ENCODE measurements at places on chromosomes 5 and 9.

DNA sequence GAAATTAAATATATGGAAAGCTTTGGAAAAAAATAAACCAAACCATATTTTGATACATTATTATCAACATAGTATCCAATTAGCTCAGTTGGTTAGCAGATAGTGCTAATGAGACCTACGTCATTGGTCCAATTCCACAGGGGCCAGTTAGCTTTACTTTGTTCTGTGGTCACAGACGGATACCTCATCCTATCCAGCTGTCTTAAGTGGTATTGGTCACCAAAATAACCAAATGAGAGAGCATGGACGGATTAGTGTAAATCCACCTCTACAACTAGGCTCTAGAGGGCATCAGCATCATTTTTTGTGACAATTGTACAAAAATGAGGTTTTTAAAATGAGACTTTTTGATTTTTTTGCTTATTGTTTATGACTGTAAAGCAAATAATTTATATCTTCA is 364.2 kb downstream of the KIAA0825 start:
- DNase-seq = no peak

DNA sequence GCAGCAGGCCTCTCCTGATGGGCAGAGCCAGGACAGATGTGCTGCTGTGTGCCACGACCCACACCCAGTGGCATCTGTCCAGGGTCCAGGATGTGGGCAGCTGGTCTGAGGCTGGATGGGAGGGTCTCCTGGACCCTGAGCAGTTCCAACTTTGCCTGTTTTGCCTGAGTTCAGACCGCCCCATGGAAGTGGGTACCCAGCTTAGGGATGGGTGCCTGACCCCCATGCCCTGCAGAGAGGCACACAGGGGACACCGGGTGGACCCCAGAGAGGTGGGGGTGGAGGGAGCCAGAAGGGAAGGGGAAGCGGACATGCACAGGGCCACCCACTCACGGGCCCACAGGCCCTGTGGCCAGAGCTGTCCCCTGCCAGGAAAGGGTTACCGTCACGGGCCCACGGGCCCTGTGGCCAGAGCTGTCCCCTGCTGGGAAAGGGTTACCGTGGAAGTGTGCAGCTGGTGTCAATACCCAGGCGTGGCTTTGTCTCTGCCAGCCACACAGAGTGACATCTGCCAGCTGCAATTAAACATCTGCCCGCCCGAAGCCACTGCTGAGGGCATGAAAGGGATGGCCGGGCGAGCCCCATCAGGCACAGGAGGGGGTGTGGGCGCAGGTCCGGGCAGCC is 50.0 kb downstream of the NACC2 start:
- no peak for DNase-seq

- peak; percentile 22 for DNase-seq
Measured at GRCh38 chr5:7321724-7322123, 74.2 kb upstream of the ADCY2 start.

- no peak for DNase-seq
Measured at GRCh38 chr5:38463634-38464521, 92.6 kb downstream of the LIFR start.

DNA sequence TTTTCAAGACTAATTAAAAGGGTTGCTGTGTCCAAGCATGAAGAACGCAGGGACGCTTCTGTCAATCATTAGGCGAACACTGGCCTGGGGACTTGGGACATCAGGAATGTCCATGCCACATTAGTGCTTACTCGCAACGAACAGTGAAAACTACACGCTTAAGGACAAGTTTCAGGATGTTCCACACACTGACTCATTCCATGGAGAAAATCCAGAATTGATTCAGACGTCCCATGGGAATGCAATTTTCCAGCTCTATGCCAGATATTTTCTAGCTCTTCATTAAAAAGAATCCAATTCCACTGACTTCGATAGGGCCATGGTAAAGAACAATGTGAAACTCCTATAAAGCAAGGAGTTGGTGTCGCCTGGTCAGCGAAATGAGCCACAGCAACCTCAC is 98.2 kb downstream of the CAMSAP1 start:
- no peak for DNase-seq

GRCh38 chr9:122087406-122088200 is 5.5 kb downstream of the TTLL11 start:
- DNase-seq = no peak

DNA sequence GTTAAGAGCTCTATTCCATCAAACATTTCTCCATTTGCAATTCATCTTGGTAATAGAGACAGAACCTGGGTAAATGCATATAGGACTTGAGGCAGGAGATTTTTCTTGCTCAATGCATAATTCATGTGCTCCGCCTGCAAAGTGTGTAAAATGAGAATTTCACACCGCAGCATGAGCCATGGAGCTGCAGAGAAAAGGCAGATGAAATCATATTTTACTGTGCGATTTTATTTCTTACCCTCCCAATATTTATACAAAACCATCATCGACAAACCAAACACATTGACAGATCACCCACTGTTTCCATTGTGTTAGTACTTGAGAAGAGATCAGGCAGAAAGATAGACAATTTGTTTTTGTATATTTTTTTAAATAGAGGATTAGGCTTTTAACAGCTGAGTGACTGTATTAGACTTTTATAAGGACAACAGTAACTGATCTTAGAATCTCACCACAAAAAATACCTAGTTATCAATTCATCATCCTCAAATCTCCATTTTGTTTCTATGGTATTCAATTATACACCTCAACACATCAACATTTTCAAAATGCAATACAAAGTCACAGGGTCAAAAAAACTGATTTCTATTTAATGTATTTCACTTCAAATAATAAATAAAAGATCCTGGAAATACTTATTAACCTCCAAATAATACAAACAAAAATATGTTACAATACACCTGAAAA is 191.1 kb downstream of the AP3B1 start:
- DNase-seq = no peak

DNA sequence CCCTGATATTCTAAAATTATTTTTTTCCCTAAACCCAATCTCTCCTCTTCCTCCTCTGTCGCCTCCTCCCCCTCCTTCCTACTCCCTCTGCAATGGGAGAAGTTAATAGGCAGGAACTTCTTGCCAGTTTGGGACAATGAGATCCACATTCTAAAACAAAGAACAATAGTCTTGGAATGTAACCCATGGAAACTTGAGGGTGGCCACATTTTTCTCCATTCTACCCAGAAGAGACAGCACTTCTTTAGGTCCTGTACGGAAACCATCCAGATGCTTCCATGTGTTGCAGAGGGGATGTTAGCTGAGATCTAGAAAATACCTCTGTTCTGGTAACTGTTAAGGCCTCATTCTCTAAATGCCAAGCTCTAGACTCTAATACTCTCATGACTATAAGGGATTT is 10.0 kb downstream of the SPARC start:
- DNase-seq = no peak

DNA sequence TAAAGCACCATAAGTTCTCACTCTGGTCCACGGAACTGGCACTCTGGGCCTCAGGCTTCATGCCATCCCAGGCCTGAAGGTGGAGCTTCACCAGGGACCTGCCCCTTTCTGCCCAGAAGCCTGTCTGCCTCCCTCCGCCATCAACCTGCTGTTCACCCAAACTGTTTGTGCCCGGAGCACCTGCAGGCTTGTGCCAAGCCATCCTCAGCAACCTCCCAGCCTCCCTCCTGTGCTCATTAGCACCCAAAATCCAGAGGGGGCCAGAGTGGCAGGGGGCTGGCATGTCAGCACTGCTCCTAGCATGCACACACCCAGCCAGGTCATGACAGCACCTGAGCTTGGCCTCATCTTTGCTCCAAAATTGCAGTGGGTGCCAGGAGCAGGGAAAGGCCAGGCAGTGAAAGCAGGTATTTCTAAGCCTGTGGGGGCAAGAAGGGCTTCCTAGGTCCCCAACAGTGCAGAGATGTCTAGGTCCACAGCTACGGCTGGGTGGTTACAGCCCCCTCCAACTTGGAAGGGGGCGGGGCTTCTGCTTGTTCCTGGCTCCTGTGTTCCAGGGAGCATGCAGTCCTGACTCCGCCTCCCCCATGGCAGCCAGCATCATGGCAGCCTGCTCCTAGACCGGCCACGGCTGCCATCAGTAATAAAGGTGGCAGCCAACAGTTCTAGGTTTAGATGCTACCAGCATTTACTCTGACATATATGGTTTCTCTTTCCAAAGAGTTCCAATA is 85.1 kb downstream of the GIN1 start:
- DNase-seq = no peak

DNA sequence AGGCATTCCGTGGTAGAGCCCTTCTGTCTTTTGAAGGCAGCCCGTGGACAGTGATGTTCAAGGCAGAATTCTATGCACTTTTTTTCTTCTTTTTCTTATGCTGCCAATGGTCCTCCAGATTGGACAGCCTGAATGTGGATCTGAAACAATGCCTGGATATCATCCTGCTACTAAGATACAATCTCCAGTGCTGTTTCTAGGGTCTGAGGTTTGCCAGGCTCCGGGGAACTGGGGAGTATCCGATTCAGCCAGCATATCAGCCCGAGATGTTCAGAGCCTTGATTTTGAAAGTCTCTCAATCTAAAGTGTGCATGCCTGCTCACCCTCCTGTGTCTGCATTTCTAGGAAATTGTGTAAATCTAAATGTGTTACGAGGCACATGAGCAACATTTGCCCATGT is 103.8 kb upstream of the WWC1 start:
- no peak for DNase-seq

- no peak for DNase-seq
Measured at GRCh38 chr5:91946870-91947269, 563.8 kb upstream of the ARRDC3 start.

GRCh38 chr5:9617221-9617620 is 12.9 kb downstream of the TAS2R1 start:
- no peak for DNase-seq

- DNase-seq = no peak
Measured at GRCh38 chr9:32413424-32413823, 29.0 kb downstream of the ACO1 start.

DNA sequence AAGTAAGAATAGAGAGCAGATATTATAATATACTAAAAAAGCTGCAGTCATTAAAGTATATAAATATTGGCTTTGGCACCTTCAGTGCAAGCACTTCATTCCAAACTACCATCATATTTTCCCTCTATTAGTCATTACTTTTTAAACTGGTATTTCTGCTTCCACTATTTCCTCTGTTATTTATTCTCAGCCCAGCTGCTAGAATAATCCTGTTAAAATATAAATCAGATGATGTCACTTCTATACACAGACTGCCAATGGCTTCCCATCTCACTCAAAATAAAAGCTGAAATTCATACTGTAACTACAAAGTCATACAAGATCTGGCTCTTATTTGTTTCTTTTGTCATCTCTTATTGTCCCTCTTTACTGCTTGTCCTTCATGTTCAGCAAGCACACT is 432.9 kb downstream of the TLE4 start:
- no peak for DNase-seq

DNA sequence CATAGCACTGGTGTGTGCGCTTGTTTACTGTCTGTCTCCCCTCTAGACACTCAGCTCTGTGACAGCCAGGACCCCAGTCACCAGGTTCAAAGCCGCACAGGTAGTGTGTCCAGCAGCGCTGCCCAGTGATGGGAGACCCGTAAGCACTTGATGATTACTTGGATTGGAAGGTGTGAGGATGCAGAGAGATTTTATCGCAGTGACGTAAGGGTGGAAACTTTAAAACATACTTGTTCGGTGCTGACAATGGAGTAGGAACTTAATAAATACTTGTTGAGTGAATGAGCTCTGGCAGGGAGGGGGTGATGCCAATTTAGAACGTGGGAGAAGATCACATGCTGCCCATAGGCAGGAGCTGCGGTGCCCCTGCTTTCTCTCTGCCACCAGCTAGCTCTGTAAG is 99.2 kb upstream of the PITX1 start:
- no peak for DNase-seq

- DNase-seq = no peak
Measured at GRCh38 chr5:125987677-125988255, 435.4 kb upstream of the GRAMD2B start.

DNA sequence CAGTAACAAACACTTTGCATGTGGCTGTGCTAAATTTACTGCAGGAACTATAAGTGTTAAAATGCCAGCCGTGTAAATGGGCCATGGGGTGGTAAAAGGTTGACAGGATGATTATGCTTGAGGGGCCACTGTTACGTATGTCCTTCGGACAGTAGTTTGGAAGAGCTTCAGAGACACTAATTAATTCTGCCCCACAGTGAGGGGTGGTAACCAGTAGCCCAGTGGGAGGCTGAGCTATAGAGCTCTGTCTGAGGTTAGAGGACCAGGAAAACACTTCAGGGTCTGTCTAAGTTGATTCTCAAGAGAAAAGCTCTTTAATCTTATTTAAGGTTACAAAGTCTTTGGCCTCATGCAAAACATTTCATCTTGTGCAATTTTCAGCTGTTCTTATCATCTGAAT is 176.6 kb downstream of the DMRTA1 start:
- DNase-seq = no peak

DNA sequence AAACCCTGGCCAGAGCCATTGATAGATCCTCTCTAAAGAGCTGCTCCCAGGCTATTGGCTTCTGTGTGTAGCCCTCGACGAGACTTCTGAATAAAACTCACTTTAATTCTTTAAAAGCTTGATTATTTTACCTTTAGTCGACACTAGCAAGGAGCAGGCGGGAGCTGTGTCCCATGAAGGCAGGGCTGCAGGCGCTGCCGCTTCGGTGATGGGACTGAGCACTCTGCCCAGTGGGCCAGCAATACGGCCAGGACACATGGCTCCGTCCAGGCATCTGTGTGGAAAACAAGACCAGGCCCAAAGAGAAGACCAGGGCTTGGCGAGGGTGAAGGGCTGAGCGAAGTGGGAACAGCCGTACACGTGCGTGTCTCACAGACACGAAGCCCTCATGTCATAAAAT is 365.9 kb downstream of the GADD45G start:
- DNase-seq = no peak

- DNase-seq = no peak
Measured at GRCh38 chr5:177100714-177101121, 14.0 kb downstream of the FGFR4 start.

DNA sequence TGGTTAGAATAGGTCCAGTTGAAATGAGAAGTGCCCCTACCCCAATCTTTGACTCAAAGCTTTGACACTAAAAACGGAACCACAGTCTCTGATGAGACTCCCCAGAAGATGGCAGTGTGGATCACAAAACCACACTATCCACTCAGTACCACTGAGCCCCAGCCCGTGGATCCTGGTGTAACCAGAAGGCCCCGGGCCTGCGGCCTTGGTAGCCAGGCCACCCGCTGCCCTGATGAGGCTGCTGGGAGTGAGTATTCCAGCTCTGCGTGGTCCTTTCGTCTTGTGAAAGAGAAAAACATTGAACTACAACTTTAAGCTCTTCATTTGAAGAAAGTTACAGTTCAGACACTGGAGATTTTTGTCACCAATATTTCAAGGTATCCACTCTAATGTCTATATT is 42.2 kb upstream of the FBP1 start:
- peak; percentile 78 for DNase-seq

GRCh38 chr9:137441289-137441934 is at the start of gene ENTPD8:
ENTPD8 (minus strand) TSS chr9:137441357; CDS start chr9:137438285, 3,072 bp downstream.
- DNase-seq = peak; percentile 94

DNA sequence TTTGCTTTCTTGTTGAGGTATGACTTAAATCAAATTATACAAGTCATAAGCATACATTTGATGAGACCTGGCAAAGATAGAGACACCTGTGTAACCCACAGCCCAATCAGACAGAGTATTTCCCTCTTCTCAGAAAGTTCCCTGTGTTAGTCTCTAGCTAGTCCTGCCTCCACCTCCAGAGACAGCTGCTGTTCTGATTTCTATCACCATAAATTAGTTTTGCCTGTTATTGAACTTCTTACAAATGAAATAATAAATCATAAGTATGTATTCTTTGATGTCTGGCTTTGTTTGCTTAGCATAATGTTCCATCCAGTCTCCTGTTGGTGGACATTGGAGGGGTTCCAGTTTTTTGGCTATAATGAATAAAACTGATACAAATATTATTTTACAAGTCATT is 194.5 kb downstream of the ICE1 start:
- DNase-seq = no peak

GRCh38 chr9:124869466-124869985 is 7.6 kb downstream of the ARPC5L start:
- DNase-seq = peak; percentile 71

GRCh38 chr5:58469896-58470295 is 10.0 kb upstream of the PLK2 start:
- DNase-seq = no peak

Measured in pancreas (tissue), 10 donors.